Kidney epithelial cell (primary cell): ENCODE measurements at places on chromosomes 7 and 10.

GRCh38 chr7:69445541-69445940 is 152.7 kb upstream of the AUTS2 start:
- DNase-seq: no peak

DNA sequence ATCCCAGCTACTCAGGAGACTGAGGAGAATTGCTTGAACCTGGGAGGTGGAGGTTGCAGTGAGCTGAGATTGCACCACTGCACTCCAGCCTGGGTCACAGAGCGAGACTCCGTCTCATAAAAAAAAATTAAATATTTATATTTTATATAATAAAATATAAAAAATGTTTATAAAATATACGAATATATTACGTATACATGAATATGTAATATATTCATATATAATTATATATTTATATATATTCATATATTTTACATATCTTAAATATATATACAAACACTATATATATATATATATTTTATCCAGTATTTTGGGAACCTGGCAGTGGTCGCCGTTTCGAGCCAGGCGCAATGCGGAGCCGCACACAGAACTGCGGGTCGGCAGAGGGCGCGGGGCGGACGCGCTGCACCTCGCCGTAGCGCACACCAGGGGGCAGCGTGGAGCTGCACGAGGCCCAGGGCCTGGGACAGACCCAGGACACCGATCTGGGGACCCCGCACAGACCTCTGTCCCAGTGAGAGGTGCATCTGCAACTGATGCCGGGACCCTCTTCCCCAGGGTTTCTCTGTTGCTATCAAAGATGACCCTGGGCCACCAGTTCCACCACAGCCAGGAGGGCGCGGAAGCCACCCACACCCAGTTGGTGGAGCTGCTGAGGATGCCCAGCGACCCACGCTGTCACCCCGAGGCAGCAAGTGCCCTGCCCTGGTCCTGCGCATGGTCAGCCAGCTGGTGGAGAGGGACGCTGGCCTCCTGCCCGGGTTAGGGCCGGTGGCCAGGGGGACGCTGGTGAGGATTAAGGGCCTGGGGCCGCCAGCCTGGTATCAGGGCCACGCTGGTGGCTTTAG is 22.7 kb downstream of the AP5Z1 start:
- DNase-seq: no peak

DNA sequence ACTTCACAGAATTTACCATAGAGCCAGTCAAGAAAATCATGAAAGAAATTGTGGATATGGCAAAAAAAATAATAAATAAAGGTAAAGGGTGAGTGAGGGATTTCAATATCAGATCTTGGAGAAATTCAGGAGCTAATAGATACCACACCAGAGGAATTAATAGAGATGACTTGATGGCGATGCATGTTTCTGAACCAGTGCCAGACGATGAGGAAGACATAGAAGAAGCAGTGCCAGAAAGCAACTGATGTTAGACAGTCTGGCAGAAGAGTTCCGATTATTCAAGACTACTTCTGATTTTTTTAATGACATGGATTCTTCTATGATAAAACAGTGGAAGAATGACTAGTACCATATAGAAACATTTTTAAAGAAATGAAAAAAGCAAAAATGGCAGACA is 314.7 kb downstream of the BICC1 start:
- no peak for DNase-seq

DNA sequence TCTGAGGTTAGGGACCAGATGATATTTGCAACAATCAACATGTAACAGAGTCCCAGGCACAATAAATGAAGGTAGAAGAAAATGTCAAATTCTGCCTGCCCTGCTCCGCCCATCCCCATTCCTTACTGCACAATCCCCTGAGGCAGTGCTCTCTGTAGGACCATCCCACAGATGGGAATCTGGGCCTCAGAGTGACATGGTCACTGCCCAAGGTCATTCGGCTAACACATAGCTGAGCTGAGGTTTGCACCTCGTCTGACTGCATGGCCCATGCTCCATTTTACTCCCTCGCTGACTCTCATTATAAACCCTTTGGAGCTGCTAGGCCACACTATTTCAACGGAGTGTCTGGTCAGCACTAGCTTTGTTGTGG is 1.2 kb downstream of the HOGA1 start:
- no peak for DNase-seq

DNA sequence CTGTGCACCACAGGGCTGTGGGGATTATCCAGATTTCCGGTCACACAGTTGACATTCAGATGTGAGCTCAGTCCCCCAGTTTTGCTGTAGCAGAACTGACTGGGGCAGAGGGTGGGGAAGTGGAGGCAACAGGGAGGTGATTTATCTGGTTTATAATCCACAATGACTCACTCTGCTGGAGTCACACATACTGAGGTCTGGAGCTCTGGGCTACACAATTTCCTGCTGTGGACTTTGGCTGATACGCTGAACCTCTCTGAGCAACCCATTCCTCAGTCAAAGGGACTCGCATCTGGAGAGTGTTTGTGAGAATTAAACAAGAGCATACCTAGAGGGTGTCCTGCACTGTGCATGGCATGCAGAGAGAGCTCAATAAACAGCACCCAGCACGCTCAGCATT is 64.8 kb upstream of the PLPP4 start:
- DNase-seq: no peak

DNA sequence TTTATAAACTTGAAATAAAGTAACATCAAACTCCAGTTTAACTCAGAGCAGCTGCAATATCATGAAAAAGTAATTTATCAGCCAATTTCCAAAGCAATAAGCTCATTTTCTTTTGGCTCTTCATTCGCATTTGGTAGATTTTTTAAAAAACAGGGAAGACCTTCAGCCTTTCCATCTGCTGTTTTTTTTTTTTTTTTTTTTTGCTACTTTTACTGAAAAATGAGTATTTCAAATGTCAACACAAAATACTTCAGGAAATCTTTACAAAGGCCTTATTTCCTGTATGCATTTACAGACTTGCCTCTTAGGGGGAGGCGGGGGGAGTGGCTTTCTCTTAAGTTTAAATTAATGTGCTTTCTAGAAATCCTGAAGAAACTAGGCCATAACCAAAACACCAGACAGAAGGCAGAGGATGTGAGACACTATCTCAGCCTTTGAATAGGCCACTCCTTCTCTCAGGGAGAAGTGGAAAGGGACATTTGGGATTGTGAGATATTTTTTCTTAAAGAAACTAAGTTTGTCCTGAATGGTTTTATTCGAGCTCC is 91.8 kb downstream of the COL28A1 start:
- no peak for DNase-seq

GRCh38 chr10:17081431-17081830 is 48.2 kb downstream of the CUBN start:
- DNase-seq: no peak

DNA sequence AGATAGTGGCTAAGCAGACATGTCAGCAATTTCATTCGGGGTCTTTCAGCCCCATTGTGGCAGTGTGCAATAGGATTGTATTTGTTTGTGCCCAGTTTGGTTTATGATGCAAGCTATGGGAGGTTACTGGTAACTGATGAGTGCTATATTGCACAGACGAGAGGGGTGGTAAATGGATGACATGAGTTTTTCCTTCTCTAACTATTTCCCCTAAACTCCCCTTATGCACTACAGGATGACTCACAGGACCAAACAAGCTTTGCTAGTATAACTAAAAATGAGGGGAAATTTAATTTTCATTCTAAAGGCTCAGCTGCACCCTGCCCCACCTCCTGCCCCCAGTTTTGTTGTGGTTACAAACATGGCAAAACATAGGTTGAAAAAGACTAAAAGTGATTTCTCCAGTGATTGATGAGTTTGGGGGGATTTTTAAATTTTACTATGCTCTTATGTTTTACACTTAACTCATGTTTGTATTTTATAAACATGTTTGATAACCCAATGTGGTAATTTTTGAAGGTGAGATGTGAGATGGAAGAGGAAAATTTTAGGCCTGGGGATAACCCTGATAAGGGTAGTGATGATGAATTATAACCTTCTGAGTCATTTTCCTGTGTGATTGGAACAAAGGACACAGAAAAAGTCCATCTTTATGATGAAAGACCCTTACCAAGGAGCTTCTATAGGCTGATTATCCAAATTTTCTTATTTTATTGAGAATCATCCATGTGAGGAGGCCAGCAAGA is 60.8 kb upstream of the NAMPT start:
- DNase-seq: no peak

- DNase-seq: no peak
Measured at GRCh38 chr10:49174926-49175500, 13.2 kb downstream of the TMEM273 start.

DNA sequence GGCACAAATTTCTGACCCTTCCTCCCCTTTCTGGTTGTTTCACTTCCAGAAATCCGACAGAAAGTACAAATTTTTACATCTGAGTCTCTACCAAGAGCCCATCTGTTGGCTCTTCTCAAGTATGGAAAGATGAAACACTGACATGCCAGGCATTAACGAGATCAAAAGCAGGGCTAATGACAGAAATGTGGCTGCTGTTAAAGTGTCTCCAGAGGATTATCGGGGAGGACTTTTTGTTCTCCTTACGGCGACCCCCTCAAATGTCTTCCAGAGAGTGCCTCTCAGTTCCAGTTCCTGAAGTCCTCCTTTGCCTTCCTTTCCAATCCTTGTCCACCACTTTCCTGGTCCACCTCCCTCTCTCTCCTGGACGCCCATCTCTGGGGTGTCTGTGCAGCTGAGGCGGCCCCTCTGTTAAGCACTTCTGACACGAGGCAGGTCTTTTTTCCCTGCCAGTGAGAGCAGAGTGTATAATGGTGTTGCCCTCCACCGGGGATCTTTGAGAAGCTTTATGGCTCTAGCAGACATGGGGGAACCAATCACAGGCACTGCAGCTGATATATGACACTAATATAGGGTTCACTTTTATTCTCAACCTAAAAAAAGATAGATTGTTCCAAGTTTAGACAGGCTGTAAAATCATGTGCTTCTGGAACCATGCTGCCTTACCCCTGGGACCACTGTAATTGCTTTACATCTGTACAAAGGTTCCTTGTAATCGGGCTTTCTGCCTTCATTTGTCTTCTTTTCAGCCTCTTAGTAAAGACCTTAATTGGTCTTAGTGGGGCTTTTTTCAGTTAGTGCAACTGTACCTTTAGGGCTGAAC is 757.1 kb downstream of the AUTS2 start:
- DNase-seq: no peak

DNA sequence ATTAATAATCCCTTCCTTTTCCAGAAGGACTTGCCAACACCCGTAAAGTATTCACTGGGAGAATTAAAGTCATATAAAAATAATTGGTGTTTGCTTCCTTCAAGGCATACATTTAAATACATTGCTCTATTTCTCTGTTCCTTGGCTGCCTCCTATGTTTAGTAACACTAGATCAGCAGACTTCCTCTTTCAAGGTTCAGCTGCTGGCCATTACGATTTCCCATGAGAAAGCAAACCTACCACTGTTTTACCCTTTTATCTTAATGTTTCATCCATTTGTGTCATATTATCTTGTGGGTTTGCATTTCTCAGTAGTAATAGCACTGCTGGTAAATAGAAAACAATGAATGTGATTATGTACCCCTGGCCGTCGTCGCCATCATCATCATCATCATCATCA is 313.8 kb upstream of the BMPER start:
- no peak for DNase-seq

GRCh38 chr10:5895804-5896203 is 5.8 kb downstream of the FBH1 start:
- DNase-seq: no peak

GRCh38 chr10:30542001-30542894 is 87.3 kb downstream of the LYZL2 start:
- no peak for DNase-seq

- no peak for DNase-seq
Measured at GRCh38 chr10:69323622-69324021, 45.3 kb downstream of the HK1 start.

DNA sequence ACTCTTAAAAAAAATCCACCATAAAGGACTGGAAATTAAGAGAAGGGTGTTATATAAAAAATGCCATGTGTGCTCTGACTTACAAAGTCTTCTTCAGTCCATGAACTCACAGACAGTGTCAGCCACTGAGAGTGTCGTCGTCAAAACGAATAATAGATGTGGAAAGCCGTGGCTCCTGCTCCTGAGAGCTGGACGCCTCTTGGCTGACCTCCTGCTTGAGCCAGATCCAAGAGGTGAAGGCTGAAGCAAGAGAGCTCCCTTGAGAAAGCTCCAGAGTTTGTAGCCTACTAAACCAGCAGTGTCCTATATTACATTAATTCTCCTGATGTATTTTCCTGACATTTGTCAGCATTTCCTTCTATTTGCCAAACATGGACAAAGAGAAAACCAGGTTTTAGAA is 234.3 kb upstream of the C7orf33 start:
- no peak for DNase-seq

- no peak for DNase-seq
Measured at GRCh38 chr7:121267612-121268011, 61.2 kb upstream of the WNT16 start.

DNA sequence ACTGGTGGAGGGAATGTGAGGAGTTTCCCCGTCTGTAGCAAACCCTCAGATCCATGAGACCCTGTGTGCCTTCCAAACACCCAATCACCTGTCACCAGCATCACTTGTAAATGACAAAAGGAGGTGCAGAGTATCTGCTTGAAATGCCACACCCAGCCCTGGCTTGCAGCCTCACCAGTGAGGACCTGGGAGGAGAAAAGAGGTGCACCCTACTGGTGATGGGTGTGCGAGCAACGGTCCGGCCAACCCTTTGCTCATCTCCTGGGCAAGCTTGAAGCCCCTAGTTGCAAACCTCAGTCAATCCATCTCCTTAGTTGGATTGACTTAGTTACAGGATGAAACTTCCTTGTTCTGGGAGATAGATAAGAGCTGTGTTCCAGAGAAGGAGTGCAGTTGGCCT is 62.4 kb upstream of the WAPL start:
- no peak for DNase-seq

DNA sequence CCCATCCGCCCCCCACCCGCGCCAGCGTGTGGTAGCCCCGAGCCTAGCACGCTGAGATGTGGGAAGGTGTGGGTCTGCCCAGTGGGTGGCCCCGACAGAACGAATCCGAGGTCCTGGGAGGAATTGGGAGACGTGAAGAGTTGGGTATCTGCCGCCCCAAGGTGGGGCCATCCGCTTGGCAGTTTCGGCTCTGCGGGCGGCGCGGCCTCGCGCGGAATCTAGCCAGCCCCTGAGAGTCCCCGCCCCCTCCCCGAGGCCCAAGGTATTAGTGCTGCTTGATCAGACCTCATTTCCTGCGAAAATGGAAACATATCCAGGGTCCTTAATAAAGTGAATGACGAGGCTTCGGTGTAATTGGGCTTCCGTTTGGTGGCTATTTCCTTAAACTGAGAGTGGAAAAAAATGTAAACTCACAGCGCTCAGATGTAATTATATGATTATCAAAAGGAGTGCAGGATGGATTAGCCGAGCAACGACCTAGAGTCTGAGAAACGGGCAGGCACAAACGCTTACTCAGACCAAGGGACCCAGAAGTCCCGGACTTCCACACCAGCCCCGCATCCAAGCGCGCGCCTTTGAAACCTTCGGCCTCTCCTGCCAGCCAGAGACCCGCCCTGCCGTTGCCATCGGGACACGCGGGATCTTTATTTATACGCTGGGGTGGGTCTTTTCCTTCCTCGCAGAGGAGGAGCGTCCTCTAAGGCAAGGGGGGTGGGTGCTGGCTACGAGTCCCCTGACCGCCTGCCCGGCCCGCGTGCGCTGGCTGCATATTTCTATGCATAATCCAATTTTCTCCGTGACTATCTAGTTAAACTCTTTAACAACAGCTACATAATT is 12.8 kb downstream of the LBX1 start:
- no peak for DNase-seq
